ENCODE measurements at places on chromosomes 5 and 9.

DNA sequence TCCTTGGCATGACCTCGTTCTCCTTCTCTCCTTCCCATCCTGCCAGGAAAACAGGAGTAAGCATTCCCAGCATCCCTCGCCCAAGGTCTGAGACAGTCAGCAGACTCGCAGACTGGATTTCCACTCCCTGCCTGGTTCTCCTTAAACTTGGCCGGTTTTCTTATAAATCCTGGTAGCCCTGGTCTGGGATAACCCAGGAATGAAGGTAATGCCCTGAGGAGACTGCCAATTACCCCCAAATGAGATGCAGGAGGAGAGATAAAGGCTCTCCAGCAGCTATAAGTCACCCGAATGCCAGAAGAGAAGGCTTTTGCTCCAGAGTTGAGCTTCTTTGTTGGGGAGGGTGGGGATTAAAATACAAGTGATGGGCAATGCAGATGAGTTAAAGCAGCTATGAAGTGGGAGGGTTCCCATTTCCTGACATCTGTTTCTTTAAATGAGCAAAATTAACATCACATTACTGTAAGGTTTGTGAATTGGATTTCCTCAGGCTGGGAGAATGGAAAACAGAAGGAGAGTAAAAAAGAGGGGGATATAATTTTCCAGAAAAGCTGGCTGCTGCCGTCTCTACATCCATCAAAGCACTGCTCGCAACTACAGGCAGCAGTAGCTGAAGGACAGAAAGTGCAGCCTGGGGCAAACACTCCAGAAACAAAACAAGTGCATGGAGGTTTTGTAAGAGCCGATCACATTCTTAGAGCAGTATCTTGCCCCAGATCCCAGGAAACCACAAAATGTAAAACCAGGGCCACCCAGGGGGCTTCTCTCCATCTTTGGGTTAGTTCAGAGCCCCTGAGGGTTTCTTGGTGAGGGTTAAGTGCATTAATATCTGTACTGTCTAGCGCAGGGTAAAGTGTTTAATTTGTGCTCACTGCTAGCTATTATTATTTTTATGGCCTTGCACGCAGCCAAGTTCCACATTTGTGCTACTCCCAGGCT lies 177.6 kb upstream of the PANK3 start:
- no peak for DNase-seq

DNA sequence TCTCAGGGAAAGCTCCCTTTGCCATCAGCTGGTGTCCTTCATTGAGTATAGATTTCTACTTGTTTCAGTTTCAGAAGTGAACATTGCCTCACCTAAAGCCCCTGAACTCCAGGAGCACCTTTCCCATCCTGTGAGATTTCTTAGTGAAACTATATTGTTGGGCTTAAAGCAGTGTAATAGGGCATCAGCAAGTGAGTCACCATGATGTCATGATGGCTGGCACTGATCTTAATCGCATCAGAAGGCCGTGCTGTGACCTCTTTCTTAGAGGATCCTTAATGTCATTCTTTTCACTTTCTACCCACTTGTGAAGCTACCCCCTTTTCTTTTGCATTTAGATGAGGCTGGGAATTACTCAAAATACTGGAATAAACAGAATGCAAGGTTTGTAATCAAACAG lies 401.3 kb downstream of the MTRR start:
- no peak for DNase-seq

DNA sequence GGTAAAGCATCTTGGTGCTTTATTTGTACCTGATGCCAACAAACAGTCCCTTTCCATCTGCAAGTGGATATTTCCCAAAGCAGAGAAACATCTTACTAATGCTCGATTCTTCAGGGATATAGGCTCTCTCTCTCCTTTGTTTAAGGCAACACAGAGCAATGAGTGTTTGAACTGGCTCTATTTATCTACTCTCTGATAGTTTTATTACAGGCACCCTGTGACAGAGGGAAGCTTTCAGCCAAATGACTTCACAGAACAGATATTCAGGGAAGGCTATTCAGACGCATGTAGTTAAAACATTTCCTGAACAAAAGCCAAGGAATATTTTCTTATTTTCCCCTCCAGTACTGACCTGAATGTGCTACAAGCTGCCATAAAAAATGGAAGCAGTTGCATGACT lies 141.8 kb downstream of the YIPF5 start:
- no peak for DNase-seq

DNA sequence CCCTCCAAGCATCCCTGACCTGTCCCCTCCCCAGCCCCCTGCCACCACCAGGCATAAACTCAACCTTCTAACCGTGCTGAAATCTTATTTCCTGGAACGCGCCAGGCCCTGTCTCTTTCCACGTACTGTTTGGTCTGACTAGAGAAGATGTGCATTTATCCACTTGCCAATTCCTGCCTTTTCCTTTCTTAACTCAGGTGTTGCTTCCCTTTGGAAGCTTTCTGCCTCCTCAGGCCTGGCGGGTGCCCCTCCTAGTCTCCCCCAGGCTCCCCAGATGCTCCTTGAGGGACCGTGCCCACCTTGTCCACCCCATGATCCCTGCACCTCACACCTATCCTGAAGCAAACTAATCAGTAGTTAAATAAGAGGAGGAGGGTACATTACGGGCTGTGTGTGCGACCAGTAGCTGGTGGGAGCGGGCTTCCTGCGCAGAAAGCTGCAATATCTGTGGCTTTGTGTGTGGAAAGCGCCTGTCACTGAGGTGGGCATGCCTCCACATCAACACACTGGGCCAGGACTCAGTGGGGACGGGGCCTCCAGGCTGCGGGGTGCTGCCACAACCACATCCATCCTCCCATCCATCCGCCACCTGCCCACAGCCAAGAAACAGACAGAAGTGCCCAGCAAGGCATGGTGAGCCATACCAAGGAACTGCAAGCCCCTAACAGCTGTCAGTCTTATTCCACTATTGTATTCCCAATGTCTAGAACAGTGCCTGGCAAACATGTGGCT lies 73.5 kb downstream of the COL23A1 start:
- no peak for DNase-seq

GRCh38 chr5:72467461-72467860 lies 39.7 kb downstream of the ZNF366 start:
- DNase-seq, result no peak

DNA sequence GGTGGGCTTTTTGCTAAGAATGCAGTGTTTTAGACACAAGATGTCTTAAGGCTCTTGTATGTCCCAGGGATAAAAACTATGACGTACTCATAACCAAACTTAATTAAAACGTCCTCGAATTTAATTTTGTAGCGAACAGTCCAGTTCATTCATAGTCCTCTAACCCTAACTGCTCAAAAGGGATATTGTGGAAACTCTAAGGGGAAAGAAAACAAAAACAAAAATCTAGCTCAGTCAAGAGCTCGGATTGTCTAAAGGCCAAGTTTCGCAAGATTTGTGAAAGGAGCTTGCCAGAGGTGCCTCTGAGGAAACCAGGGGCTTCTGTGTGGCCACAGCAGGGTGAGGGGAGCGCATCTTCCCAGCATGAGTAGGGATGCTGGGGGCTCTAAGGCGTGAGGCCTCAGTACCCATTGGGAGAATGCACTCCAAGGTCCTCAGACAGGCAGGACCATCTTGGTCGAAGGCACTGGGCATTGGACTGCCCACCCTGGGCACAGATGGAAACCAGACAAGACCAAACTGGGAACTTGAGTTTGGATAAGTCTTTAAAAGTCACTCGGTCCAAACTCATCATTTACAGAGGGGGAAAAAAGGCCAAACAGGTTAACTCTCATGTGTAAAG lies 71.8 kb downstream of the PRRT1B start:
- DNase-seq, result no peak

- DNase-seq, result no peak
Measured at GRCh38 chr5:136082390-136083193, 50.1 kb upstream of the SMAD5 start.

DNA sequence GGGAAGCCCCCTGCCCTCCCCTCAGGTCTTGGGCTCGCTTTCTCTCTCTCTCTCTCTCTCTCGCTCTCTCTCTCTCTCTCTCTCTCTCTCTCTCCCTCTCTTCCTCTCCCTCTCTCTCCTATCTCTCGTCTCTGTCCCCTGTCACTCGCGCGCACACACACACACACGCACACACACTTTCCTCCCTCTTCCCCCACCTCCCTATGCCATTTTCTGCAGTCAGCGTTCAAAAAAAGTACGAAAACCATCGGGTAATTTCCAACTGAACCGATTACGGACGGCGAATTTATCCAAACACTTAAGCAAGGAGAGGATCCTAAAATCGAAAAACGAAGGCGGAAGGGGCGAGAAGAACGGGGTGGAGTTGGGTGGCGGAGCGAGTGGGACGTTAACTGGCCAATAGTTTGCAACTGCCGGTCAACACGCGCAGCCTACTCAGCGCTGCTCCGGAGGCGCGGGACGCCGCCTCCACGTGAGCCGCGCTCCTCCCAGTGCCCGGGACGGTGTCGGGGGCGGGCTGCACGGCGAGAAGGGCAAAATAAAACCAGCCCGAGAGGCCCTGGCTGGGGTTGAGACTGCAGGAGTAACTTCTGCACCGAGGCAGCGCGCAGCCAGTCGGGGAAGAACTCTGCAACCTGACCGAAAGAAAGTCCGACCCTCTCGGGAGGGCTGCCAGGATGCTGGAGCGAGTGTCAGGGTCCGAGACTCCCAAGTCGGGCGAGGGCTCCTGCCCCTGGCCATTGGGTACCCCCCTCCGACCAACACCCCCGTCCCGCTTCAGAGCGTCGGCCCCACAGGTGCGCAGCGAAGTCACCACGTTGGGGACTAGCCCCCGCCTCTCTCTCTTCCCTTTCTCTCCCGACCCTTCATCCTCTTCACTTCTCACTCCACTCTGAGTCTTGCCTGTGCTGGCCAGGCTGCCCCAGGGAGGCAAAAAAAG lies 24.9 kb upstream of the ELAVL2 start:
- no peak for DNase-seq

DNA sequence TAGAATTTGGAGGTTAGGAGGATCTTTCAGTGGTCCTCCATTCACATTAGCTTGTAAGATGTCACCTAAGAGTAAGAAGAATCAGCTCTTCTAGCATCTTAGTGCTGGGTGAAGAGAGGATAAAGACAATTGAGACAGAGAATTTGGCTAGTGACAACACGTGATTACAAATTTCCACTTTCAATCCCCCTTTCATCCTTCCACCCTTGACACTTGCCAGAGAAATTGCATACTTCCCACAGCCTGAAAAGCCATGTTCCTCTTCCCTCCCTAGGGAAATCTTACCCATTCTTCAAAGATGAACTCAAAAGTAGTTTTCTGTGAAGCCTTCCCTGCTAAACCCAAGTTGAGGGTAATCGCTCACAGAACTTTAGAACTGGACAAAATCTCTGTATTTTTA lies 282.6 kb upstream of the PTGER4 start:
- DNase-seq, result no peak

DNA sequence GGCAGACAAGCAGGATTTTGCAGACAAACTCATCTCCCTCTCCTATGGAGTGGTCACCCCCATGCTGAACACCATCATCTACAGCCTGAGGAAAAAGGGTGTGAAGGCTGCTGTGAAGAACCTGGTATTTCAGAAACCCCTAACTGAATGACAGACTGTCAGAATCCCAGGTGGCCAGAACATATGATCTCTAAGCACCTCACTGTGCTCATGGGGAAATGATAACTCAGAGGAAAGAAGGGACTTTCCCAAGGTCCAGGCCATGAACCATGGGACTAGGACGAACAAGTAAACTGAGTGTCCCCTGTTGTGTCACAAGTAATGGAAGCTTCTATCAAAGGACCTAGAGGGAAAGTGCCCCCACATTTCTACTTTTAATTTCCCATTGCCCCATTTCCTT lies 14.7 kb upstream of the RECK start:
- no peak for DNase-seq

DNA sequence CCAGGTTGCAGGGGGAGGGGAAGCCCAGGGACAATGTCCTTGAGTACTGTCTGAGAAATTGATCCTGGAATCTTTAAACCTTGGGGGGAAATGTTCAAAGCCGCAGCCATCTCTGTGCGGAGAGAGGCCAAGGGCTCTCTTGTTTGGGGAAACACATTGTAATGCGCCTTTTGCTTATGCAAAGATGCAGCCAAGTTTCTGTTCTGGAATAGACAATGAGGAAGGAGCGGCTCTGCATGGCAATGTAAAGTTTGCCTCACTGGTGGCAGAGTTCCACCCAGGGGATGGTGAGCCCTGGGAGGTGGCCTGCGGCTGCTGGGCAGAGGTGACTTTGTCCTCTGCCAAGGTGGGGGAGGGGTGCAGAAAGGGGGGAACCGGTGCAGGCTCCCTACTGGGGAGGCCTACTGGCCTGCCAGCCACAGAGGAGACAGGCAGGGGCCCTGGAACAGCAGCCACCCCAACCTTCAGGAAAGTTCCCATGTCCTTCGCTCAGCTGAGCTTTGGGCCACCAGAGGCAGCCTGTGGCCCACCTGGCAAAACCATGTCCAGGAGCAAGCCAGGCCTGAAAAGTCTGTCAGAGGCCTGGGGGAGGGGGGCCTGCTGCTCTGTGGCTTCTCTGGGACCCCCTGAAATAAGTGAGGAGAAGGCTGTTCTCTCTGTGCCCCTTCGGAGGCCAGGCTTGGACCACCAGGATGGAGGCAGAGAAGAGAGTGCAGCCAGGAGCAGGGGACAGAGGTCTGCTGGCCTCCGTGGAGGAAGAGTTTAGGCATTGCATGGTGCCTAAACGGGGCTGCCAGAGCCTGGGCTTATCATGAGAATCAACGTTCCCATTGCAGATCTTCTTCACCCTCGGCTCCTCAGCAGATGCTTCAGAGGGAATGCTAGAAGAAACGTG lies 127.8 kb downstream of the ZNF354C start:
- no peak for DNase-seq

GRCh38 chr9:133106511-133107244 lies 14.4 kb downstream of the RALGDS start:
- no peak for DNase-seq

GRCh38 chr9:128242828-128243214 lies 33.0 kb downstream of the GOLGA2 start:
- no peak for DNase-seq

- DNase-seq, result no peak
Measured at GRCh38 chr9:104682642-104683041, 11.7 kb upstream of the OR13D1 start.

GRCh38 chr5:101364469-101364868 lies 461.4 kb upstream of the ST8SIA4 start:
- no peak for DNase-seq

GRCh38 chr9:17453751-17454150 lies 125.1 kb upstream of the SH3GL2 start:
- no peak for DNase-seq

- no peak for DNase-seq
Measured at GRCh38 chr5:169875091-169875728, 105.1 kb downstream of the INSYN2B start.

GRCh38 chr9:85876628-85877027 lies 64.3 kb upstream of the NAA35 start:
- DNase-seq, result no peak

DNA sequence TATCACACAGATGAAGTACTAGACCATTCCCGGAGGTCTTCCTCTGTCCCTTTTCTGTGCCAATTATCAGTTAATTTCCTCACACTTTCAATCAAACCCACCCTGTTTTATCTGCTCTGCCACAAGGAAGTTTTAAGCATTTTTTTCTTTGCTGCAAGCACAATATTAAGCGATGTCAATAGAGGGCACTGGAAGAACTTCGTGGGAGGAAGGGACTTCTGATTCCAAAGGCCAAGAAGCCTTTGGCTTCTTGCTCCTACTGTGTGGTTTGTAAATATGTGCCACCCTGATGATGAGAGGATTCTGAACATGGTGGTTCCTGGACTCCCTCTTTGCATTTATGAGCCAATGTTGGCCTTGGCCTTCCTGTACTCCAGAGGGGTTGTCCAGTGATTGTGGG lies 1712.5 kb upstream of the C9orf72 start:
- DNase-seq, result no peak
